ENCODE measurements at places on chromosomes 4 and X.

DNA sequence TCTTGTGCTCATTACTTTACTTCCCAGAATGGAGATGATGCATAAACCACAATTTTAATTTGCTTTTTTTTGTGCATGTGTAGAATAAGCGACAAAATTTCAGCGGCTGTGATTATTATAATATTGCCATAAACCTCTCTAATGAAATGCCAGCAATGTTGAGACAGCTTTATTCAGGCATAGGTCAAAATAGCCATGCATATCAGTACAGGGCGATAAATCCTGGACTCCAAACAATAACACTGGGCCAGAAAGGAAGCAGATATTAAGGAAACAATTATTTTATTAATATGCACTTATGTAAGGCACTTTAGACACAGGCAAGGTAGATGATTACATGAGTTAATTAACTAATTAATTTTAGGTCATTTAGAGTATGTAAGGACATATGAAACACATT, 47.1 kb downstream of the ARHGEF38 start:
- no peak for DNase-seq

GRCh38 chr4:140296335-140297220, 76.9 kb upstream of the SCOC start:
- DNase-seq: peak; percentile 37

DNA sequence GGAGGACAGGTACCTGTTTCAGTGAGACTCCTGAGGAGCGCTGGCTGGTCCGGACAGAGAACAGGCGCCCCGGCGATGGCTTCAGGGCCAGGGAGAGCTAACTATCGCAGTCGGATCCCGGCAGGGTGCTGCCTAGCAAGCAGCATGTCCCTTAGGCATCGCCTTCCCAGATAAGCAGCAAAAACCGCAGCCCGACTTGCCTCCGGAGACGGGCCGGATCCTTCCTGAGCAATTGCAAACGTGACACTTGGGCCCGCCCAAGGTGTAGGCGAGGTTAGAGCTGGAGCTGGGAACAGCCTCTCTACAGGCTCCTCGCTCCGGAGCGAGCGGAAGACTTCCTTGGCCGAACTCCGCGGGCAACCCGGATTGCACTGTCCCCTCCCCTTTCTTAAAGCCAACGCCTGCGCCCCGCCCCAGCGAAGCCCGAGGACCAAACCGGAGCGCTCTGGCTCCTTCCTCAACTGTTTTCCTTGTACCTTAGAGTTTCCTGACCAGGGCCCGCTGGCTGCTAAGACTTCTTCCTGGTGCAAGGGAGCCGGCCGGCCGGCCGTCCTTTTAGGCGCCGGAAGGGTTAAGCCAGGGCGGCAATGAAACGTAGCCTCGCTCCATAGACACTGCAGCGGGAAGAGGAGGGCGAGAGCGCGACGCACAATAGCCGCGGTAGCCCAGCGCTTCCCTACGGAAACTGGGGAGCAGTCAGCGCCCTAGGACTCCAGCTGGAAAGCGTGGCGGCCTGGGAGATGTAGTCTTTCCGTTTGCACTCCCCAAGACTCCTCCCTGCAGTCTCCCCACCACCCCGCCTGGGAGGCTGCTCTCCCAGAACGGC, at the start of gene OPHN1:
OPHN1 (minus strand) TSS at position 341 of the 826 bp plus-strand sequence. CDS start 475 bp downstream, outside the sequence.
- peak; percentile 37 for DNase-seq

DNA sequence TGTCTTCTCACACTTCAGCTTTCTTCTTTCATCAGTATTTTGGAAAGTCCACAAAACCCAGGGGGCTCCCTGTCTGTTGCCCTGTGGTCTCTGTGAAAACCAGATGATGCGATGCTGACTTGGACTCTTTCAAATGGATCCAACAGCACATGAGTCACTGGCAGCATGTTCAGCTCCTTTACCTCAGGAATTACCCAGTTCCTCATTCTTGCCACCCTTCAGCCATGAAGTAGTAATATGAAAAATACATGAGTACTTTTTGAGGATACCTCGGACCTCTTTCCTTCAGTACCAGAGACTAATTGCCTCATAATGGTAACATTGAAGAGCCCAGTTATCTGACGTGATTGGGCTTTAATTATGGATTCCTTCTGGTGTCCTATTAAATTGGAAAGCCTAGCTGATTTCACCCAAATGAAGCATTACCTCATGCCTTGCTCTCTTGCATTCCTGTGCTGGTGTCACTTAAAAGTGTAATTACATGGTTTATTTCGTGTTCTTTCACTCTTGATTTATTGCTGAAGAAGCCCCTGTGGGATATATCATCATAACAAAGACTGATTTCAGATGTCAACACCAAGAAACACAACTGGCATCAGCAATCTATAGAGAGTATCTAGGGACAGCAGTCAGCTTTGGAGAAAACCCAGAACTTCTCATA, 63.4 kb downstream of the NFKB1 start:
- no peak for DNase-seq

DNA sequence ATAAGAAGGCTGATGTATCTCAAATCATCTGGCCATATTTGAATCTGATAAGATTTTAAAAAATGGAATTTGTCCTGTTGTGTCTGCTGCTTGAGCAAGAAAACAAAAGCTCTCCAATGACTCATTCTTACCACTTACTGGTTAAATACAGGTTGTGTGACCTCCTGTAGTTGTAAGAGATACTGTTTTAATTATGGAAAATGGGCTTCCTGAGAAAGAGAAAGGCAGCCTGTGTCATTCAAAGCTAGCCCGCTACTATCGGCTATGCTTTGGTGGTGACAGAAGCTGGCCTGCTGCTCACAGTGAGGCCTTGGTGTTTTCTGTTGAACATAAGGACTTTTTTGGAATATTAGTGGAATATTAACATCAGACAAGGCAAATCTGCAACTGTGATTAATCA, 1722.1 kb upstream of the PCDH10 start:
- DNase-seq: no peak

GRCh38 chr4:109691411-109691920, 11.8 kb downstream of the CASP6 start:
- no peak for DNase-seq

DNA sequence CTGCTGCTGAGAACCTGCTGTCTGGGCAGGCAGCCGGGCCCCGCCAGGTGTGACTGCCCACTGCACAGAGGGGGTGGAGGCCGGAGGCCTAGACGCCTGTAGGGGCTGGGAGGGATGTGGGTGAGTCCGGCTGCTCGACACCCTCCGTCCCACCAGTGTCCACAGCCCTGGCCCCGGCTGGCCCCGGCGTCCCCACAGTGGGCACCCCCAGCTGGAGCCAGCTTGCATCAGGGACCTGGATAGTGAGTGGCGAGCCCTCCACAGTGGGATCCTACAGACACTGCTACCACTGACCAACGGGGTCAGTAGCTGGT, 34.7 kb upstream of the SPON2 start:
- DNase-seq: no peak

- no peak for DNase-seq
Measured at GRCh38 chr4:35541888-35542213, 702.5 kb downstream of the ARAP2 start.

- DNase-seq: no peak
Measured at GRCh38 chr4:152356428-152357034, 179.4 kb downstream of the FBXW7 start.

- no peak for DNase-seq
Measured at GRCh38 chr4:40114206-40114605, 57.6 kb downstream of the N4BP2 start.

- DNase-seq: no peak
Measured at GRCh38 chrX:40683245-40683644, 35.9 kb upstream of the CXorf38 start.

- DNase-seq: no peak
Measured at GRCh38 chr4:158906073-158906472, 137.2 kb downstream of the FNIP2 start.

- DNase-seq: no peak
Measured at GRCh38 chr4:76420762-76421581, at the start of gene CCDC158. TSS of gene CCDC158 (minus strand) at chr4:76421141. CDS start at chr4:76403207, 17,934 bp downstream.

DNA sequence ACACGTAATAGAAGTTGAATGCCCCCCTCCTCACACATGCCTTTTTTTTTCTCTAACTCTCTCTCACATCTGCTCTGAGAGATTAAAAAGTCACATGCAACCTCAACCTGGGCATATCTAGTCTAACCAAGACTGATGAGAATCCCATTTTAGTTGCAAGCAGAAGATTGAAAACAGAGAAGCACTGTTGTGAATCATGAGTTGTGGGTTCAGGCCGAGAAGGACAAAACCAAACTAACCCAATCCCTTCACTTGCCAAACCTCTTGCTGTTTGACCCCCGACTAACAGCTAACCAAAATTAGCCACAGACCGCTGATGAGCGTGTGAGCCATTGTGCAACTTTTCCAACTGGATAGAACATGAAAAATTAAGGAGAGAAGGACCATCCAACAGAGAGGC, 31.8 kb downstream of the CXCL1 start:
- DNase-seq: no peak

DNA sequence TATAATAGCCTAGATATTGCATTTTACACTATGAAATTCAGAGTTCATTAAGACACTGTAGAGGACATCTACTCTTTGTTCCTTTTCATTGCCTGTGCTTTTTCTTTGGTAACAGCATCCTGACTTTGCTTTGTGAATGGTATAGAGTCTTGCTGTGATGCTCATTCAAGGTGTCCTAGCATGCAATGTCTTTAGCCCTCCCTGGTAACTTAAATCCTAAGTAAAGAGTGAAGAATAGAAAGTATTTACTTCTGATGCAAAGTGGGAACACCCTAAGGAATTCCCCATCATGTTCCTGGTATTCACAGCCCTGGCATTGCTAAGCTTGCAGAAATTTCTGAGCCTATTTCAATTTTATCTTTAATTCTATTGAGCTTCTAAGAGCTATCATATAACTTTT, 400.1 kb downstream of the FAT4 start:
- no peak for DNase-seq

DNA sequence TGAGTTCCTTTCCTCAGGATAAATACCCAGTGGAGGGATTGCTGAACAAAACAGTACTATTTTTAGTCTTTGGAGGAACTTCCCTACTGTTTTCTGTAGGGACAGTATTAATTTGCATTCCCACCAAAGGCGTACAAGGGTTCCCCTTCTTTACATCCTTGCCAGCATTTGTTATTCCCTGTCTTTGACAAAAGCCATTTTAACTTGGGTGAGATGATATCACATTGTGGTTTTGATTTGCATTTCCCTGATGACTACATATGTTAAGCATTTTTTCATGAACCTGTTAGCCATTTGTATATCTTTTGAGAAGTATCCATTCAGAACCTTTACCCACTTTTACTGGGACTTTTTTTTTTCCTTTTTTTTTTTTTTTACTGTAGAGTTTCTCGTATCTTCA, 126.2 kb upstream of the ANXA10 start:
- no peak for DNase-seq

DNA sequence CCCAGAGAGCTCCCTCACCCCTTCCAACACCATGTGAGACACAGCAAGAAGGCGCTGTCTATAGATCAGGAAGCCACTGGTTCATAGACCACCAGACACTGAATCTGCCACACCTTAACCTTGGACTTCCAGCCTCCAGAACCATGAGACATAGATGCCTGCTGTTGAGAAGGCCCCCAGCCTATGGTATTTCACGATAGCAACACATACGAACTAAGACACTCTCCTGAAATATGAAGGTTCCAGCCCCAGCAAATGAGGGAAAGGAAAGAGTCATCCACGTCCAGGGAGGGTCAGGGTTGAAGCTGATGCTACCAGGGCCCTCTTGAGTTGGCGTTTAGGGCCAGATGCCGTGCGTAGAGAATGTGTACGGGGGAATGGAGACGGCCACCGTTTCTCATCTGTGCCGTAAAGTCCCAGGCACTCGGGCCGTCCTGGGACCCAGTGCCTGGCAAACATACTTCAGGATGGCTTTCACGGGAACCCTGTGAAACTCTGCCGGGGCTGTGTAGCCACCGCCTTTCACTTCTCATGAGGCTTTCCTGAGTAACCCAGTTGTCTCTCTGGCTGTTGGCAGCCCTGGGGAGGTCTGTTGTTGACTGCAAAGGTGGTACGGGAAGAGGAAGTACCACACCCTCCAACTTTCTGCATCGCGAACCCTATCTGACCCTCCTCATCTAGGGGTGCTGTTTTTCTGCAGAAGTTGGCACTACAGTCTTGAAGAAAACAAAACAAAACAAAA, 17.7 kb upstream of the P2RY8 start:
- no peak for DNase-seq

GRCh38 chr4:3771939-3772495, 5.8 kb downstream of the ADRA2C start:
- DNase-seq: no peak

DNA sequence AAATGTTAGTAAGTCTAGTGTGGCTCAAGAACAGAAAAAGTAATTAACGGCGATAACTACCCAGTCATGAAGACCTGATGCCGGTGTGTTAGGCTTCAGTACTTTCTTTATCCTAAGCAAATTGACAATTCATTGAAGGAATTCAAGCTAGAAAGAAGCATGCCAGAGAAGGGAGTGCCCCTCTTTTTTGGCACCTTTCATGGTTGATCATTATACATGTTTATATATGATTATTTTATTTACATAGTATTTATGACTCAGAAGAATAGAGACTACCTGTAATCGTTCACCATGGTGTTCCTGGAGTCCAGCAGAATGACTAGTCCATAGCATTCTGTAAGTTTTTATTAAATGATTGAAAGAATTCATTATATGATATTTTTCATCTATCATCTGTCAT, 548.3 kb upstream of the SLIT2 start:
- no peak for DNase-seq

DNA sequence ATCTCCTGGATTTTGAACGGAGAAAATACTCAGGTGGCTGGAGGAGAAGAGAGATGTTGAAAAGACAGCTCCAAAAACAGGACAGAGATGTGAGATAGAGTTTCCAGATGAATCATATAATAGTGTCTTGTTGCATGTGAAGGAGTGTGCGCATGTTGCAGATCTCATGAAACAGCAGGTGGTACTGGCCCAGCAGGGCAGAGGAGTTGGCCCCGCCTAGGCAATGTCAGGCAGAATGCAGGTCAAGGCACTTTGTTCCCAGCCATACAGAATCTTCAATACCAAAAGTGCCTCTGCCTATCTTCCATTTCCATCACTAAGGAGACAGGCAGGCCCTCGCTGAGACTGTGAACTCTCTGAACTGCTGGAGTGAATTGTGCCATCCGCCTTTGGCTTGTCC, 63.9 kb upstream of the FAT1 start:
- DNase-seq: no peak

DNA sequence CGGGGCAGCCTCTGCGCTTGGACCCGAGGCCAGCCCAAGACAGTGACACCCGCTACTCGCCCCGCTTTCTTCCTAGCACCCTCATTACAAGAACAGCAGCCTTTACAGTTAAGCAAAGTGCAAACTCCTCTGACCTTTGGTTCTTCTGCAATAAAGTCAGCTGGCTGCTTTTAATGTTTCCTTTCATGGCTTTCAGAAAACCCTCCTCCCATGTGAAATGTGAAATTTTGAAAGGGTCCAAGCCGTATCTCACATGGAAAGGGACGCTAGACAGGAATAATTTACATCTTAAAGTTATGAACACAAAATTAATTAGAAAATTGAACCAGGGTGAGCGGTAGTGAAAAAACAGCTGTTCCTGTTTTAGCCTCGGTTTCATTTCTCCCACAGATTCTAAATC, 520.1 kb upstream of the FRG1 start:
- DNase-seq: no peak

- DNase-seq: no peak
Measured at GRCh38 chrX:31658360-31658759, 586.5 kb upstream of the FTHL17 start.

- no peak for DNase-seq
Measured at GRCh38 chr4:56760183-56760582, 61.3 kb downstream of the SPINK2 start.

- no peak for DNase-seq
Measured at GRCh38 chrX:1656379-1656778, 41.5 kb downstream of the ASMT start.
